ENCODE measurements at places on chromosomes 7 and 10.

GRCh38 chr10:88896372-88896993, 16.4 kb downstream of the STAMBPL1 start:
- DNase-seq = no peak

GRCh38 chr10:125473143-125473793, 209.7 kb downstream of the TEX36 start:
- DNase-seq = no peak

DNA sequence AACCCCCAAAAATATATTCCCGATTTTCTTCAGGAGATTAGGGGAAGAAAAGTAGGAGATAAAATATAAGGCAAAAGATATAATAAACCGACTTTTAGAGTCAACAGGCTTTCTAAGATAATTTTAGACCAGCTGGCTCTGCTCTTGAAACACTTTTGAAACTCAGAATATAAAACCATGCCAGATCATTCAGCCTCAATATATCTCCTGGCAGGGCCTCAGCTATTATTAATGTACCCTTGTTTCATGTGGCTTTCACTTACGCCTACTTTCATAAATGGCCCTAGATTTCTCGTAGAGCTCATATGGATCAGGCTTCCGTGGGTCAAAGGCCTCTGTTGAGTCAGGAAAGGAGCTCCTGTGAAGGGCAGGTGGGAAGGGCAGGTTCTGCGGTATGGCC, 396.0 kb downstream of the PHTF2 start:
- DNase-seq = no peak

GRCh38 chr7:45971661-45972175, 50.6 kb upstream of the IGFBP3 start:
- no peak for DNase-seq

- no peak for DNase-seq
Observed at GRCh38 chr10:114239117-114239993, at the start of gene VWA2. VWA2 (plus strand) TSS chr10:114239254; CDS start chr10:114248714, 9,460 bp downstream.

- no peak for DNase-seq
Observed at GRCh38 chr7:959271-959670, 4.8 kb upstream of the ADAP1 start.

GRCh38 chr7:33487998-33488682, 358.8 kb downstream of the BBS9 start:
- no peak for DNase-seq

DNA sequence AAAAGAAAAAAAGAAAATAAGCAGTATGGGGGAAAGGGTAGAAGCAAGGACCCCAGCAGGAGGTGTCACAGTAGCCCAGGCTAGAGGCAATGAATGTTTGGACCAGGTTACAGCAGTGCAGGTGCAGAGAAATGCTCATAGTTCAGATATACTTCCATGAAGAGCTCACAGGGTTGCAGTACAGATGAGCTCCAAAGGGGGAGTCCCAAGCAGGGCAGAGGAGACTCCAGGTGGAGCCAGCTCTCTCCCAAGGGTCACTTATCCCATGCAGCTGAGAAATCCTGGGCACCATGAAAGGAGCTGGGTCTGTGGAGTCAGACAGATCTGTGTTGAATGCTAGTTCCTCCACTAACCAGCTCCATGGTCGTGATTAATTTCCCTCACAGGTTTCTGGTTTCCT, 174.9 kb downstream of the C7orf25 start:
- DNase-seq = no peak

DNA sequence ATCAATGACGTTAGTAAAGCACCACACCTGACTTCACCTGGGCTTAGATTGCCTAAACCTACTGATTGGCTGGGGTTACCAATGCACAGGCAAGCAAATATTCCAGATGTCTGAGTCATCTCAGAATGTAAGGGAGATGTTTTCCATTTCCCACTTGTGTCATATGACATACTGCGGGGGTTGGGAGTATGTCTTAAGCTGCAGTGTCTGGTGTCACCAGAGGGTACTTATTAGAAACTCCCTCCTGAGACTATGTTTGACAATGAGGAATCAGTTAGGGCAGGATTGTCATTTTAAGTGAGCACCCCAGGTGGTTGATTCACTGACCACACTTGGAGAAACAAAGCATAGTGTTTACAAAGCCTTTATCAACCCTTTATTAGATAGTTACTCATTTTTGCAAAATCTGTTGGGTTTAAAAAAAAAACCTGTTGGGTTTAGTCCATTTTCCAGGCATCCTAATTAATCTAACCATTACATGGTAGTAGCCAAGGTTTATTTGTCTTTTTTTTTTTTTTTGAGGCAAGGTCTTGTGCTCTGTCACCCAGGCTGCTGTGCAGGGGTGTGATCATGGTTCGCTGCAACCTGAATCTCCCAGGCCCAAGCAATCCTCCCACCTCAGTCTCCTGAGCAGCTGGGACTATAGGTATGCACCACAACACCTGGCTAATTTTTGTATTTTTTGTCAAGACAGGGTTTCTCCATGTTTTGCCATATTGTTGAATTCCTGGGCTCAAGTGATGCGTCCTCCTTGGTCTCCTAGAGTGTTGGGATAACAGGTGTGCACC, 72.5 kb downstream of the CDK6 start:
- DNase-seq = no peak

DNA sequence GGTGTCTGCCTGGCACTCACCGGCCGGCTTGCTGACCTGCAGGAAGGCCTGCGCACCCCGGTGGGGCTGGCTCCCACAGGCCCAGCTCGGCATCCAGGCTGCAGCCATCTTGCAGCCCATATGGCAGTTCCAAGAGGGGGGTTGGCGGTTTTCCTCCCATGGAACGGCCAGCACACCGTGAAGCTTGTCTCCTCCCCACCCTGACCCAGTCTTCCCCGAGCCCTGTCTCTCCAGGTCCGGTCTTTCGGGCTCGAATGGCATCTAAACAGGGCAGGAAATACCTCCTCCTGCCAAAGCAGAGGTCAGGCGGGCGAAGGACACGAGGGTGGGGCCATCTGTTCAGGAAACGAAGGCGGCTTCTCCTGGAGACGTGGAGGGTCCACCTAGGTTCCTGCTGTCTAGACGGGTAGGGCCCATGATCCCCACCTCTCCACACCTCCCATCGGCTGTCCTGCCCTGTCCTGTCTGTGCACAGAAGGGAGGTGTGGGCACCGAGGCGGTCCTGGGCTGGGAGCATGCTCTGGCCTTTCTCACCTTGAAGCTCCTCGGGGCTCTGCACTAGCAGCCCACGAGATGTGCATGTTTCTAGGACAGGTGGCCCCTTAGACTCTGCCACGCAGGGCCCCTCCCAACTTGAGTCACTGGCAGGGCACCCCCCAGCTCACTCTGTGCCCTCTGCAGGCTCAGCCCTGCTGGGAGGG, 113.7 kb upstream of the DIP2C start:
- no peak for DNase-seq

DNA sequence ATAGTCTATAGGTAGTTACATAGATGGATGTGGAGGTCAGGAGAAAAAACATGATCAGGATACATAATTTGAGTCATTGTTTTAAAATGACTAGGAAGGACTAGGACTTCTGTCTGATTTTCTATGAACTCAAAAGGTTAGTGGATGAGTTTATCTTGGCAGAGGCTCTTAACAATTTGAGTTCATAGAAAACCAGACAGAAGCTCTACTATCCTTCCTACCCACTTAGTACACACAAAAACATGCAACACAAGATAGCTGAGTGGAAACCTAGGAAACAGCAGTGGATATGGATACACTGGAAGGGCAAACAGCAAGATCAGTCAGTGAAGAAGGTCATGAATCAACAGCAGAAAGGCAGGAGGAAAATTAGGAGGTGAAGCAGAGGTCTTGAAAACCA, 84.6 kb downstream of the VPS50 start:
- no peak for DNase-seq

- DNase-seq = no peak
Observed at GRCh38 chr7:151806952-151807775, 69.8 kb downstream of the PRKAG2 start.

DNA sequence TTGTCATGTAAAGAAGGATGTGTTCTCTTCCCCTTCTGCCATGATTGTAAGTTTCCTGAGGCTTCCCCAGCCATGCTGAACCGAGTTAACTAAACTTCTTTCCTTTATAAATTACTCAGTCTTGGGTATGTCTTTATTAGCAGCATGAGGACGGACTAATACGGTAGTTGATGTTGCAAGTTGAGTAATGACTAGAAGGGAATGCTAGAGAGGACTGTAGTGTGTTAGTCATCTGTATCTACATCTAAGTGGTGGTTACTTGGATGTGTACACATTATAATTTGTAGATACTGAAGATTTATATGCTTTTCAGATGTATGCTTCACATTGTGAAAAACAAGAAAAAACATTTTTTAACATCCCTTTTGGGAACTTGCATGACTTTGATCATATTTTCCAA, 244.6 kb downstream of the POLR1F start:
- no peak for DNase-seq

DNA sequence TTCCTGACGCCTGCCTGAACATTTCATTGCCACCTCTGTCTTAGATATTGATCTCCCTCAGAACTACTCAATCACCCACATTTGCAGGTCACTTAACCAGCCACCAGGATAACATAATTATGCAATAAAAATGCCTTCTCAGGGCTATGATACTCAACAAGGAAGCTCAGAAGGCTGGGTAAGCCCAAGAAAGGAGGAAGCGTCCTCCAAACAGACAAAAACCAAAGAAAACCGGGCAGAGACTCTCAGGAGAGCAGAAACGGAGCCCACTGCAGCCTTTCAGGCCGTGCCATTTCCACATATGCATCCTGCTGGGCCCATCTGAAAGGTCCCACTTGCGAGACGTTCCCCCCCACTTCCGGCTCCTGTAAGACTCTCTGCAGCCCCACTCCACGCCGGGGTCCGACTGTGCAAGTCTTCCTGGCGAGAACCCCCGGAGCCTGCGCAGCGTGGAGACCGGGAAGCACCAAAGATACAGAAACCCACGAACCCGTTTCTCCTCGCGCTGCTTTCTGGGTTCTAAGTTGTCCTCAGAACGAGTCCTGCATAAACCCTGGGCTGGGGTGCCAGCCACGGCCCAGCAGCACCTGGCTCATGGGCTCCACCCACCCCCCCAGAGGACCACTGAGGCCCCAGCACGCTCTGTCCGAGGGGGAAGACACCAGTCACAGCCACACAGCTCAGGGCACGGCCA, 83.7 kb downstream of the DIP2C start:
- DNase-seq = no peak

DNA sequence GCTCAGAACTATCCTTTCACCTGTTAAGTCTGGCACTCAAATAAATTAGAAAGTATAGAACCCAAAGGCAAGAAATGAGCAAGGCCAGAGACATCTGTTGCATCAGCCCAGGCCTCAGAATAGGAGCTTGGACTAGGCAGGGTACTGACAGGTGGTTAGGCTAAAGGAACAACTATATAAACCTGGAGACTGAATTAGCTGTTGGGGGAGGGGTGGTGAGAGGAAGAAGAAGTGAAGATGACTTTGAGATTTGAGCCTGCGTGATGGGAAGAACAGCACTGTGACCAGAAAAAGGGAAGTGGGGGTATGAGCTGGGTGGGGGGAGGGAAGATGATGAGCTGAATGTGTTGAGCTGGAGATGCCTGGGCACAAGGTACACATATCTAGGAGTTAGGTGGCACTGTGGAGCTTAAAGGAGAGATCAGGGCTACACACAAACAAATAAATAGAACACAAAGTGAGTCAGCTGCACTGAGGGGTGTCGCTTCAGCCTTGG, 244.7 kb downstream of the PTEN start:
- no peak for DNase-seq

GRCh38 chr10:35453855-35454532, 117.7 kb downstream of the CCNY start:
- DNase-seq = no peak

- DNase-seq = no peak
Observed at GRCh38 chr7:38673795-38674194, 42.6 kb upstream of the AMPH start.

DNA sequence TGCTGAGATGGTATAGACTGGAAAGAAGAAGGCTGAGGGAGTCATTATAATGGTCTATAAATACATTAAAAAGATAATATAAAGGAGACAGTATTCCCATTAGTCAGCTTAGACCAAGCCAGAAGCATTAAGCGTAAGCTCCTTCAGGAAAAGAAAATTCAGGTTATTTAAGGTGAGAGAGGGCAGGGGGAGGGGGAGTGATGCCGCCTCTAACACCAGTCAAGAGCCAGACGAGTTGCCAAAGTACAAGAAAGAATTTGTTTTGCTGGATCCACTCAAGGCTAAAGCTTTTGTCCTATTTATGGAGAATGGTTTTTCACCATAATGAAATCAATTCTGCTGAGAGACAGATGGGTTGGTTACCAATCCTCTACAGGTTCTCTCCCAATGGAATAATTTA, 99.3 kb downstream of the CFAP58 start:
- DNase-seq = no peak

DNA sequence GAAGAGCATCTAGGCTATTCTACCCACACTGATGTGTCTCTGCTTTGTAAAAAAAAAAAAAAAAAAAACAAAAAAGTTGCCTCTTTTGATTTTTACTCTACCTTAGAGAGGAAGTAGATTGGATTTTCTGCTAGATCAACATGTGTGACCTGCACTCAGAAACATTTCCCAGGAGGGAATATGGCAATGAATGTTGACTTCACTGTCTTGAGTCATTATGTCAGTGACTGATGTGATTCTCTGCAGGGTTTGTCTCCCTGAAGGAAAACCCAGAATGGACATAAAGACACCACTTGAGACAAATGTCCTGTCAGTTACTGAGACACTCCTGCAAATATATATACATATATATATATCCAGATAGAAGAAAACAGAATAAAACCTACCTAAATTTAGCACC, 370.3 kb downstream of the BMPER start:
- no peak for DNase-seq

DNA sequence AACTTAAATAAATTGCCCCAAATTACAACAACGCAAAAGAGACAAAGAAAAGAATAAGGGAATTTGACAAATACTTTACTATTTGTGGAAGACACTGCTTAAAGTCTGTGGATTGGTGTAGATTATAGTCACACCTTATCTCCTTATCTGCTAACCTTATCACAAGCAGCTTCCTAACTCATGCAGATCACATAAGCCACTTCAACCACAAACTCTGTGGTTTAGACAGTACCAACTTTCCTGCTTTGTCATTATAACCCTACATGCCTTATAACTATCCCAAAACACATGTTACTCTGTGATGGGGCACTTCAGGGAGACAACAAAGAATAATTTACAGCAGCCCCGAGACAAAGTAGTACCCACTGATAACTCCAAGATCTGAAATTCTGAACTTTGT, 41.5 kb upstream of the PPP3CB start:
- DNase-seq = no peak

- DNase-seq = no peak
Observed at GRCh38 chr7:1857487-1858421, 187.7 kb downstream of the ELFN1 start.

GRCh38 chr7:84181628-84182027, 13.0 kb downstream of the SEMA3A start:
- no peak for DNase-seq

DNA sequence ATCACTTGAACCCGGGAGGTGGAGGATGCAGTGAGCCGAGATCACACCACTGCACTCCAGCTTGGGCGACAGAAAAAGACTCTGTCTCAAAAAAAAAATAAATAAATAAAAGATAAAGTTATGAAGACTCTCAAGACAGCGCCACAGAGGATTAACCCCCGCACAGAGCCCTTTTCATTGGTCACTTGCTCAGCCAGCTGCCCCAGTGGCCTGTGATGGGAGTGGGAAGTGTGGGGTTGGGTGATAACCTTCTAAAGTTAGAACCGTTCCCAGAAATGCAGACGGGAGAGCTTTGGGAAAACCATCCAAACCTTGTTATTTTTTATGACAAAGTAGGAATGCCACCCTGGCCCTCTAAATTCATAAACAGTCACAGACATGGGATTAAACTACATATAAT, 57.4 kb downstream of the PARP12 start:
- no peak for DNase-seq

- DNase-seq = no peak
Observed at GRCh38 chr10:100886091-100886490, 26.7 kb upstream of the SLF2 start.

GRCh38 chr7:151014950-151015349, 9.3 kb downstream of the ATG9B start:
- no peak for DNase-seq
